Activated CD4-positive, alpha-beta T cell treated with anti-CD3 and anti-CD28 coated beads, Interleukin-2, amount 50 U/mL, for 48 hours (primary cell): ENCODE measurements at places on chromosomes 3 and 15.

GRCh38 chr15:52306270-52306669 is 10.7 kb upstream of the MYO5C start:
- DNase-seq = no peak

- DNase-seq = peak; percentile 71
Measured at GRCh38 chr15:45457641-45458539, 64.7 kb downstream of the SLC30A4 start.

GRCh38 chr3:48400824-48401433 is 28.9 kb downstream of the FBXW12 start:
- peak; percentile 64 for DNase-seq

DNA sequence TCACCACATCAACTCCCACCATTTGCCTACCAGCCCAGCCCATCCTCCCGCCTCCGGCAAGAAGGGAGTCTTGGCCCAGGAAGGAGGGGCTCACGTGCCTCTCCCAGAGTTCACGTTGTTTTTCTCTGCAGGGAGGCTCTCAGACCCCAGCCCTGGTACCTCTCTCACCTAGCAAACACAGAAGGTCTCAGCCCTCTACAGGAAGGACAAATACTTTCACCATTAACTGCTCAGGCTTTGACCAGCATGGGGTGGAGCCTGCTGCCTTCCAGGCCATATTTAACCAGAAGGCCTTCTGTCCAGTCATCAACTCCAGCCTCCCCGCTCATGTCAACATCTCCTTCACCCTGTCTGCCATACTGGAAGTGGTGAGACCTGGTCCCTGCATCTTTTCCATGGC is 19.0 kb upstream of the HTR3E start:
- no peak for DNase-seq

DNA sequence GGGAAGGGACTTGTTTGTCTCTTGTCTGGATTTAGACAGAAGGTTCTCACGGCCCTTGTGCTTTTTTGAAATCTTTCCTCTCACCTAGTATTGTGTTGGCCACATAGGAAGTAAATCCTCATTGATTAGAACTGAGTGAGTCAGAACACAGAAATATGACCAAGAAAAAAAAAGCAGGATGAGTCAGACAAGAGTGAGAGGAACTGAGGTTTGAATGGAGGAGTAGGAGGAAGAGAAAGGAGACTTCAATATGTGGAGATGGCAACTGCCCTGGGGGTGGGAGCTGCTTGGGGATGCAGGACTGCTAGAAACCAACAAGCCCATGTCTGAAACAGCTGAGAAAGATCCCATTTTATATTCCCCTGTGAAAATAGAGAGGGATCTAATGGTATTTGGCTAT is 194.1 kb upstream of the ZBTB20 start:
- no peak for DNase-seq

GRCh38 chr3:54481606-54482365 is 359.4 kb downstream of the CACNA2D3 start:
- DNase-seq = no peak

DNA sequence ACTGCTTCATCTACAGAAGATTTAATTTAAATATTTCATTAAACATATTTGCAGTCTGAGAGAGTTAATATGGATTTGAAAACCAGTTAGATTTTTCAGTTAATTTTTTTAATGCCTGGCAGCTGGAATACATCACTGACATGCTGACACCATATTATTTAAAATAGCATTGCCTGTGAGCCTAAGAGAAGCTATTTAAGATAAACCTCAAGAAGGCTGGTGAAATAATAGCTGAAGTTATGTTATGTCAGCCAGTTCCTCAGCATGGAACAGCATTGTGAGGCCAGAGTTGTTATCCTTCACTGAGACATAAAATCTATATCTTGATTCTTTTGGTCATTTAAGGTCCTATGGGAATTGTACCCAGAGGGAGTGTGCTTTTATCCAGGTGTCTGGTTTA is 705.2 kb downstream of the NAALADL2 start:
- no peak for DNase-seq

GRCh38 chr15:65900488-65900887 is 31.2 kb downstream of the RAB11A start:
- DNase-seq = no peak

DNA sequence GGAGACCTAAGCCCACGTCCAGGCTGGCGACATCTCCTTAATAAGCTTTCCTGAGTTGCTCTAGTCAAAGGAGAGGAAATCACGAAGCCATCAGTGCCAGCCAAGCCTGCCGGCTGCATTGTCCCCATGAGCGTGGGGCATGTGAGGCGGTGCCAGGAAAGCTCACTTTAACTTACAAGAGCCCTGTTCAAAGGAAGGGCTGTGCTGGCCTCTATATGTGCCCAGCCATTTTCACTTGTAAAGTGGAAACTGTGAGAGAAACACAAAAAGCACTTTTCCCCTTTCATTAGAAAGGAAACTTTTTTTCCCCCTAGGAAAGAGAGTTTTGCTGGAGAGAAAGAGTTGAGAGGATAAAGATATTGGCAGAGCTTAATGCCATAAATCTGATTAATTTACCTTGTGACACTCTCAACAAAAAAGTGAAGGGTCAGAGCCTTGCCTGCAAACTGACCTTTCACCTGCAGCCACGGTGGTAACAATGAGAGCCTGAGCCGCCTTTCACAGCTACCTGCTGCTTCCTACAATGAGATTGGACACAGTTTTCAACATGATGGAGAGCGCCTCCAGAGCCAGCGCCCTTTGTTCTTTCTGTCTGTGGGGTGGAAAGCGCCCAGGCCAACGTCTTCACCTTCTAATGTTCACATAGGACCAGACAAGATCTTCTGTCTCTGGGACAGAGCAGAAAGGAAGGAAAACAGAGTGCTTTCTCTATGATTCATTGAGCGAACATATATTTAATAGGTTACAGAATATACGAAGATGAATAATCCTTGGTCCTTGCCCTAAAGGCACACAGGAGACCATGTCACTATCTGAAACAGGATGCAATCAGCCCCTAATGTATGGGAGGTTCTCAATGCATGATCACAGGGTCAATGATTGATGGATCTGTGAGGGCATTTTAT is 233.1 kb upstream of the HES1 start:
- DNase-seq = no peak

DNA sequence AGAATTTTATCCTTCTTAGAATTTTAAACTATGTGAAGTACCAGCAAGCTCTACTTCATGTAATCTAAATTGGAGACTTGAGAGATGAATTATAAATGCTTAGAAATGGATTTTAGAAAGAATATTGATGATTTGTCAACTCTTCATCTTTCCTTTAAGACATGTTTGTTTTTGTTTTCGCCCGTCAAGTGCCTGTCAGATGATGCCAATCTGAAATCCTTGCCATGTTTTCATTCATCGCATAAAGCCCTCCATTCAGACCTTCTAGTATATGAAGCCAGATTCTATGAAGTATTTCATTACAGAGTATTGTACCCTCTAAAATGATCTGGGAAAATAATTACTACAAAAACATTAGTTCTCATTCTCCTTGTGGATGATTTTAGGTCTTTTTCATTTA is 223.2 kb upstream of the SOX2 start:
- DNase-seq = no peak

DNA sequence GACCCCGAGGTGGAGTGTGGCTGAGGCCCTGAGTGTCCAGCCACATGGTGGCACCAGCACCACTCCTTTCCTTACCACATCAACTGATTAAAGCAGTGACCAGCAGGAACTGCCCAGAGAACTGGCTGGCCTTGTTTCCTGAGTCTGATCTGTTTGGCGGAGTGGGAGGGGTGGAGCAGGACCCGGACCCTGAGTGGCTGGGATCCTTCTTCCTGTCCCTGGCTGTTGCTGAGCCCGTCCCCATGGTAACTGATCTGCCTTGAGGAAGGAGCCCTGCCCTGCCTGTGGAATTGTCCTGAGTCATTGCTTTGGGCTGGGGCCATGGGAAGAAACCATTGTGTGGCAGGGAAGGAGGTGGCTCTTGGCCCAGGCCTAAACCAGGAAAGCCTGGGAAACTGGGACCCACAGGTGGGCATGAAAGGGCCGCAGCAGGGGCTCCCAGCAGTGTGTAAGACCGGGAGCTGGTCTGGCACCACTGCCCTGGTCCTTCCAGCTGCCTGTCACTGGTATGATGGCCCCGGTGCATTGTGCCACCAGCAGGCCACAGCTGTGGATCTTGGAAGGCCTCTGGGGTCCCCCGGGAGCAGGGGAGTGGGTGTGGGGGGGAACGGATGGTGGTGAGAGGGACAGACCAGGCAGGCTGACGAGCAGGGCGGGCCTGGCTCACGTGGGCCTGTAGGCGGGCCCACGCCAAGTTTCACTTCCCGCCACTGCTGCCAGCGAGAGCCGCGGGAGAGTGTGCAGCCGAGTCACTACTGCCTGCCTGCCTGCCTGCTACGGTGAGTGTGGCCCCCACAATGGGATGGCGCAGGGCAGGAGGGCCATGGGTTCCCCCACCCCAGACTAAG is 19.2 kb downstream of the ATRIP start:
- peak; percentile 81 for DNase-seq

DNA sequence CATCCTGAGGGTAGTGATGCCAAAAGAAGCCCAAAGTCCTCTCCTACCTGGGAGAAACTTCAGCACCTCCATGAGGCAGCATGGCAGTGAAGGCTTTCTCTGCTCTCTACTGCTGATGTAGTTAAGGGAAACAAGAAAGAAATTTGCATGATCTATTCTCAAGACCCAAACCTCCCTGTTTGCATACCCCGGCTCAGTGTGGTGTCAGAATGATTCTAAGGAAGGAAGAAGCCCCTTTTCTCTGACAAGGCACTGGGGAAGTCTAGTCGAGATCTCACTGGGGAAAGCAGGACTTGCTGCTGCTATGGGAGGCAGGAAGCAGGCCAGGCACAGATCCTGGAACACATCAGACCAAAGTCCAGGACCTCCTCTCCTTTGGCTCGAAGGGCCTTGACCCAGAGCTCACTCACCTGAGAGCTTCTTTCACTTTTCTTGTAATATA is 89.4 kb upstream of the ICE2 start:
- DNase-seq = no peak

DNA sequence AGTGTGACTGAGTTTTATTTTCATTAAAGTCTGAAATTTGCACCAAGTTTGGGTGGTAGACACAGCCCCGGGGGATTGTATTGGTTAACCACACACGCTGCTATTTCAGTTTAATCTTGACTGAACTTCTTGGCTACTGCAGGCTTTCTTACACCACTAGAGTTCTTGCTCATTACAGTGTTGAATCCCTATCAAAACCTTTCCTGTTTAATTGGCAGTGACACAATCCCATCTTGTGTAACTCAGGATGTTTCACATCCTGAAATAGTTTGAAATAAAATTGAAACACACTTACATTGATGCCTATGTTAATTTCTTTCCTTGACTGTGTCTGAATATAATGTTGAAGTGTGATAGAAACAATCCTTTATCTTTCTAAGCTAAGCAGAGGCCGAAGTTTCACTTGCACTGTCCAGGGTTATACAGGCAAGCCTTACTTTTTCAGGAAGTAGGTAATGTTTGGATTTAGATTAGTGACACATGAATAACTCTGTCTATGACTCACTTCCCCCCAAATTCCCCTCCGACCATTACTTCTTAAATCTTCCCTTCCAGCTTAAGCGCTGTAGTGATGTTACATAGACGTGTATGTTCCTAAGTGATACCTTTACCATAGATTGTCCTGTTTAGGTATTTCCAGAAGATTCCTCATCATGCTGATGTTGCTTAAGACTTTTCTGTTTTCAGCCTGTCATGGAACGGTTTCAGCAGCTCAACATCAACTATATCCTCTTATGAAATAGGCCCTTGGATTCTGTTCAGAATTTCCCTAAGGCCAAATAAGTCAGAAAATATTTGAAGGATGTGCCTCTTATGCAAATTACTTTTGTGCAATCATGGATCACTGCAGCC is 16.8 kb downstream of the ATG7 start:
- no peak for DNase-seq

DNA sequence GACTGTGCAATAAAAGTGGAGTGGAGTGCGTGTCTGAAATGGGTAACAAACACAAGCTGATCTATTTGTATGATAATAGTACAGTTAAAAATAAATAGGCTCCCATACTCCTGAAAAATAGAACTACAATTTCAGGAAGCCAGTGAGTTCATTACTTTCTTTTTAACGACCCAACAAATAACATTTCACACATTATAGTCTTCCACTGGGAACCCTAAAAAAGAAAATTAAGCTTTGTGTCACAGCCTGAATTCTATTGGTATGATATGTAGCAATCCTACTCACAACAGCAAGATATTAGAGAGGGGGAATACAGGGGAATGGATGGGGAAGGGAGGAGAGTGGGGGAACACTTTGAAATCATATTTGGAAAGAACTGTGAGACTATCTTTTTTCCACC is 156.9 kb upstream of the CNTN3 start:
- DNase-seq = no peak

DNA sequence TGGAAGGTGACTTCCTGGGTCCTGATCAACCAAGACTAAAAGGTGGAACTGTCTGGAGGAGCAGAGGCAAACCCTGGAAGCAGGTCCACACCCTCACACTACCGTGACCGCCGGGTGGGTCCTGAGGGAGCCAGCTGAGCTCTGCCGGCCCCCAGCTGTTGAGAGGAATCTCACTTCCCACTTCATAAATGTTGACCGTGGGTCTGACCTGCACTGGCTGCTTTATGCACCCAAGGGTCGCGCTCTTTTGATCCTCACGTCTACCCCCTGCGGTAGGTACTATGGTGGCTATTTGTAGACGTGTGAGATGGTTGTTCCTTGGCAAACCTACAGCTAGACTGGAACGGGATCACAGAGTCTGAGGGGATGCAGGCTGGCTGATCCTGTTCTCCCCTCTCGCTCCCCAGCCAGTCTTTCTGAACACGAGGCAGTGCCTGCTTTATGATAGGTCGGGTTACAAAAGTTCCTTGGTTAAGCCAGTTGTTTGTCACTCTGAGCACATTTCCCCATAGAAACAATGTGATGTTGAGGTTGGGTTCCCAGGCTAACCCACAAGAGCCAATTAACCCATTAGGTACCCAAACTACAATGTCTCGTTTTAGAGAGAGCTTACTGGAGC is 113.0 kb upstream of the ETV5 start:
- DNase-seq = no peak

- DNase-seq = no peak
Measured at GRCh38 chr3:155664925-155665695, 79.8 kb downstream of the PLCH1 start.

DNA sequence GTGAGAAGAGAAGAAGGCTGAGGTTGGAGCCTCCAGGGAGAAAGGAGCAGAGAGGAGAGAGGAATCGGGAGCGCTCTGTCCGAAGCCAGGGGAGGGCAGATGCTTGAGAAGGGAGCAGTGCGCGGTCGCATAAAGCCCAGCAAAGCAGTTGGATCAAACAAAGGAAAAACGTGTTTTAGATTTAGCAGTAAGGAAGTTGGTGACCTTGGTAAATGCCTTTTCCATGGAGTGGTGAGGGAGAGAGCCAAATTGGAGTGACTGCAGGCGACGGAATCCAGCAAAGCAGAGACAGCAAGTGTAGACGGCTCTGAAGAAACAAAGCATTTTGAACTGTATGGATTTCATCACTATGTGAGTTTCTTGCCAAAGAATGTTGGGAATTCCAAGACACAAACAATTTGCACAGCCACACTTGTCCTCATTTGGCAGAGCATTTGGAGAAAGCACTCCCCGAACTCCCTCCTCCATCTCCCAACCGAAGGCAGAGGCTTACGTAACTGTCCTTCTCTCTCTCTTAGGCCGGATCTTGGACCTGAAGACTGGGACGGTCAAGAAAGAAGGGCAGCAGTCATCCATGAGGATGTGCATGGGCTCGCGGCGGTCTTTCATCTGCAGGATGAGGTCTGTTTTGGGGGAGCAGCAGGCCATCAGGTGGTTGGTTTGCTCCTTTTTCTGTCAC is 103.6 kb downstream of the ARNT2 start:
- DNase-seq = no peak
